ENCODE measurements at places on chromosomes 16 and 17.

- peak; percentile 86 for DNase-seq
These were observed 63.5 kb upstream of the PVALEF start for GRCh38 chr17:81101614-81102306.

GRCh38 chr16:72924927-72925630, 122.8 kb downstream of the ZFHX3 start:
- no peak for DNase-seq

GRCh38 chr16:55471448-55472097, 7.4 kb upstream of the MMP2 start:
- DNase-seq: no peak

GRCh38 chr17:8288336-8289102, at the start of gene RANGRF:
Gene RANGRF (plus strand): TSS chr17:8288670. CDS start chr17:8288789, 119 bp downstream.
- peak; percentile 38 for DNase-seq

GRCh38 chr16:68848786-68849185, 5.5 kb downstream of the TANGO6 start:
- no peak for DNase-seq

DNA sequence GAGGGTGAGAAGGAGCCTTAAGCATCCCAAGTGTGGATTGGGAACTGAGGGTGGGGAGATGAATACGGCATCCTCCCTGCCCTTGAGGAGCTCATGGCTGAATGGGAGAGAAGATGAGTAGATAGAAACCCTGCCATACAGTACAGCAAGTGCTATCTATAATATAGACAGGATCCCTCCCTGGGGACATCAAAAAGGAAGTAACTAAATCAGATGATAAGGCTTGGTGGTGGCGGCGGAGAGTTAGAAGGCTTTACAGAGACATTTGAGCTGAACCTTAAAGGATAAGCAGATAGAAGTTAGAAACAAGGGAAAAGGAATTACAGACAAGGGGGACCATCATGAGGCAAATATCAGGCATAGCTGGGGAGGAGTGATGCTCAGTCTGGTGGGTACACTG, 67.5 kb upstream of the TMEM132E start:
- DNase-seq: no peak

- peak; percentile 61 for DNase-seq
These were observed 26.3 kb downstream of the CEP112 start for GRCh38 chr17:66165537-66166123.

- no peak for DNase-seq
These were observed 48.6 kb downstream of the SLC39A11 start for GRCh38 chr17:73043686-73044581.

- no peak for DNase-seq
These were observed 15.4 kb upstream of the HELZ start for GRCh38 chr17:67260170-67260987.

DNA sequence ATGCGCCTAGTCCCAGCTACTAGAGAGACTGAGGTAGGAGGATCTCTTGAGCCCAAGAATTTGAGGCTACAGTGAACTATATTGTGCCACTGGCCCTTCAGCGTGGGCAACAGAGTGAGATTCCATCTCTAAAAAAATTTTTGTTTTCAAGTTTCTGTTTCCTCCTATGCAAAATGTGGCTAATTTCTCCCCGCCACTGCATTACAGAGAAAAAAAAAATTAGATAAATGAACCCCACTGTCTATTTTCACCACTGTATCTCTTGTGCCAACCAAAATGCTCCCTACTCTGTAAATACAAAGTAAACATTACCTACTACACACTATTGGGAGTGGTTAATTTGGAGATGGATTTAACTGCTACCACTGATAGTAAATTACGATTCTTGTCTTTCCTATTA, 2.0 kb downstream of the MARF1 start:
- no peak for DNase-seq

DNA sequence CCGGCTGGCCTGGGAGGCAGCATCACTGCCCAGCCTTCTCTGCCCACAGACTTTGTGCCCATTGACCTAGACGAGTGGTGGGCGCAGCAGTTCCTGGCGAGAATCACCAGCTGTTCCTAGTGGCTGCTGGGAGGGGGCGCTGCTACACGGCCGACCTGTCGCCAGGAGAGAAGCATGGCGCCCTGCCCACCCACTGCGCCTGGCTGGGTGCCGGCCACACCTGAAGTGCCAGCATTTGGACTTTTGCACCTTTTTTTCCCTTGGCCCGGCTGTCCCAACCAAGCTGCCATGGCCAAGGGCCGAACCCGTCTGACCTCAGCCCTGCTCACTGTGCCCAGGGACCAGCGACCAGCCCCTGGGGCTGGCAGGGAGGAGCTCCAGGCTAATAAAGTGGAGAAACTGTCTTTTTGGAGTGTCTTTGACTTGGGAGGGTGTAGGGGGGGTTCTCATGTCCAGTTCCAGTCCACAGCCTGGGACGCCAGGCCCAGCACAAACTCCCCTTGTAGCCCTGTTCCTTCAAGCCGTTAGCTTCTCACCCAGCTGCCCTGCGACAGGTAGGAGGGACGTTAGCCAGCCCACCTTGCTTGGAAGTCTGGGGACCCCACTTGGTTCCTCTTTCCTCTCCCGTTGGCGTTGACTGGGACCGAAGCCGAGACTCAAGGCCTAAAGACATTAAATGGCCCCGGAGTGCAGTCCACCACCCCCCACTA, 939 bp upstream of the WDR90 start:
- no peak for DNase-seq

- DNase-seq: no peak
These were observed 527 bp downstream of the CIAPIN1 start for GRCh38 chr16:57446531-57447185.

Data from CD8-positive, alpha-beta T cell (primary cell).